ENCODE measurements at places on chromosomes 7 and 10.

- no peak for DNase-seq
Observed at GRCh38 chr10:118977835-118978234, 51.7 kb upstream of the NANOS1 start.

GRCh38 chr7:152673897-152674296 is 2.0 kb downstream of the XRCC2 start:
- peak; percentile 48 for DNase-seq

DNA sequence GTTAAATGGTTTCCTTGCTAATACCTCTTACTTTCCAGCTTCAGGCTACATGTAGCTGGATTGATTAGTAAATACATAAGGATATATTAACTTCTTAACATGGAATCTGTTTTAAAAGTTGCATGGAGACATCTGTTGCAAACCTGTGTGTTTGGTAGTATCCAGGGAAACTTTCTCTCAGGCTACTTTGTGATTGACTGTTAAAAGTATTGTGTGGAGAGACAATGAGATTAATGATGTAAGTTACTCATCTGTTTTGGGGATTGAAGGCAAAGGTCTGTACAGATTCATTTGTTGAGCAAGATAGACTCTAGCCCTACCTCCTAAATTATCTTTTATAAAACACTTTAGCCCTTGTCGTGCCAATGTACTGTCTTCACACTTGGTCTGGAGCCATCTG is 6.6 kb downstream of the CREB5 start:
- DNase-seq: no peak

DNA sequence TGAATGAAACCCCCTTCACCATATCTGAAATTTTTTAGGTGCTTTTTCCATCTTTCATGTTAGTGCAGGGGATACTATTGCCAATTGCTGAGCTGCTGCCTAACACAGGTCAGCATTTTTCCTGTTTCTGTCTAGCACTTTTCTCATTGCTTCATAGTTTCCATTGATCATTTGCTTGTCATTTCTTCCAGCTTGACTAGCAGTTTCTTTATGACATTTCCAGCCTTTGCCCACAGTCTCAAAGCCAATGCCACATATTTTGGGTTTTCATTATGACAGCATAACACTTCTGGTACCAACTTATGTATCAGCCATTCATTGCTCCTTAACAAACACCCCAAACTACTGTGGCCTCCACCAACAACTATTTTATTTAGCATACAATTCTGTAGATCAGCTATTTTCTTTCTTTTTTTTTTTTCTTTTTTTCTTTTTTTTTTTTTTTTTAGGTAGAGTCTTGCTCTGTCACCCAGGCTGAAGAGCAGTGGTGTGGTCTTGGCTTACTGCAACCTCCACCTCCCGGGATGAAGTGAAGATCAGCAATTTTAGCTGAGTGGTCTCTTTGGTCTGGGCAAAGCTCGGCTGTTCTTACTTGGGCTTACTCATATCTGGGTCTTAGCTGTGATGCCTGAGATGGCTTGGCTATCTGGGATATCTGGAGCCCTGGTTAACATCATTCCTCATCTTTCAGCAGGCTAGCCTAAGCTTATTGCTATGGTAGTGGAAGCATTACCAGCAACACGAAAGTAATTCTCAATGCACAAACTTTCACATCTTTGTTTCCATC is 102.3 kb downstream of the EPC1 start:
- DNase-seq: no peak

DNA sequence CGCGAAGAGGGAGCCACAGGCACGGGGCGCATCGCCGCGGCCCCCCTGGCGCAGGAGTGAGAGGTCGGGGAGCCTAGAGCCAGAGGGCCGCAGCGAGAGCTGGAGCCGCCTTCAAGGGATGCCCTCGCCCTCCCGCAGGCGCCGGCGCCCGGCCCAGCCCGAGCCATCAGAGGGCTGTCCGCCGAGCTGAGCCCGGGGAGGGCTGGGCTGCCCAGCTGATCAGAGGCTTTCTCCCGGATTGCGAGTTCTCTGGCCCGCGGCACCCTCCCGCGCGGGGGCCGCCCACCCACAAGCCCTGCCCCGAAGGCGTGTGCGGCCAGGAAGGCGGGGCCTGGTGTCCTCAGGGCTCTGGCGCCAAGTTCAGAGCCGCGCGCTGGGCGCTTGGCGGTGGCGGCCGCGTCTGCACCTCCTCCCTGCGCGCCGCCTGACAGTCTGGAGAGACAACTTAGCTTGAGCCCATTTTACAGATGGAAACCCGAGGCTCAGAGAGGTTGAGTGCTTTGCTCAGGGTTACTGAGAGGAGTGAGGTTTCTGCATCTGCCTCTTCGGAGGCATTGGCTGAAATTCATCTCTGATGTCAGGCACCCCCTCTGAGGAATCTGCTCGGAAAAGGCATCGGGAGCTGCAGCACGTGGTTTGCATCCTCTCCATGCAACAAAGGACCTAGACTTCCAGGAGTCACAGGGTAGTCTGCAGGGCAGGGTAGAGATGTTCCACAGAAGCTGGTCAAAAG is 3.8 kb upstream of the ANTXRL start:
- DNase-seq: peak; percentile 50

GRCh38 chr10:48782386-48782785 is 97.7 kb downstream of the WDFY4 start:
- no peak for DNase-seq

GRCh38 chr10:12369982-12370381 is 20.6 kb downstream of the CAMK1D start:
- DNase-seq: no peak

- peak; percentile 43 for DNase-seq
Observed at GRCh38 chr7:157355784-157356511, 19.1 kb downstream of the DNAJB6 start.

DNA sequence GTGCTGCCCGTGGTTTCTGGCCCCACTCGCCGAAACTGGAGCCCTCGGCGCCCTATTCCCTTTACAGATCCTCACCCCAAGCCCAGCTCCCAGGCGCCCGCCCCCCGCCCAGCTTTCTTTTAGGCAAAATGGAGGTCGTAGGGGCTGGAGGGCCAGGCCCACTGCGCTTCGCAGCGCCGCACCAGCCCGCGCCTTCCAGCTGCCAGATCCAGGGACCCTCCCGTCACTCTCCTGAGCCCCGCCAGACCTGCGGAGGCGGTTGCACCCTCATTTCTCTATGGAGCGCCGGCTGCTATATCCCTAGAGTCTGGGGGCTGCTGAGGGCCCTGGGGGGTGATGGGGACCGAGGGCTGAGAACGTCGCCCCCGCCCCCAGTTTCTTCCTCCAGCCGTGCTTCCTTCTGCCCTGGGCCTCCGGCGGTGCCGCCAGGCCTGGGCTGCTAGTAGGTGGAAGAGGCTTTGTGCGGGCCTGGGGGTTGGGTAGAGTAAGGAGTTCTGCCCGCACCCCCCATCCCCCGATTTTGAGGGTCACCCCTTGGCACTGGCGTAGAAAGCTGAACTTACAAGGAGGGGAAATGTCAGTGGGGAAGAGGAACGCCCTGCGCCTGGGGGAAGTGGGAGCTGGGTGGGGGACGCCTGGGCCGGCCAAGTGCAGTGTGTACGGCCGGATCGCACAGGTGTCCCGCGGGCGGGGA is 1.0 kb downstream of the GNB2 start:
- no peak for DNase-seq

DNA sequence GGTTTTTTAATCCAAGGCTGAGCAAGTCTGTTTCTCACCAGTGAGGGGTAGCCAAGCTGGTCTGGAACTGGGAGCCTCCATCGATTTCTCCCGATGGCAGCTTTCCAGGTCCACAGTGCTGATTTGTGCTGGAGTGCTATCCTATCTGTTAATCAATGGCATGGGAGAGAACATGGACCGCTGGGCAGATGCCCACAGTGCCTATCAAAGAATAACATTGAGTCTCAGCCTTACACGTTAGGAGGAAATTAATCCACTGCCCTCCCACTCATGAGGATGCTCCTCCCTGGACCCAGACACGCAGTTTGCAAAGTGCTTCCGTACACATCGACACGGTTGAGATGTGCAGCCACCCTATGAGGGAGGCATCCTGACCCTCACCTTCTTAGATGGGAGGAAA is 36.0 kb upstream of the CUX1 start:
- no peak for DNase-seq

DNA sequence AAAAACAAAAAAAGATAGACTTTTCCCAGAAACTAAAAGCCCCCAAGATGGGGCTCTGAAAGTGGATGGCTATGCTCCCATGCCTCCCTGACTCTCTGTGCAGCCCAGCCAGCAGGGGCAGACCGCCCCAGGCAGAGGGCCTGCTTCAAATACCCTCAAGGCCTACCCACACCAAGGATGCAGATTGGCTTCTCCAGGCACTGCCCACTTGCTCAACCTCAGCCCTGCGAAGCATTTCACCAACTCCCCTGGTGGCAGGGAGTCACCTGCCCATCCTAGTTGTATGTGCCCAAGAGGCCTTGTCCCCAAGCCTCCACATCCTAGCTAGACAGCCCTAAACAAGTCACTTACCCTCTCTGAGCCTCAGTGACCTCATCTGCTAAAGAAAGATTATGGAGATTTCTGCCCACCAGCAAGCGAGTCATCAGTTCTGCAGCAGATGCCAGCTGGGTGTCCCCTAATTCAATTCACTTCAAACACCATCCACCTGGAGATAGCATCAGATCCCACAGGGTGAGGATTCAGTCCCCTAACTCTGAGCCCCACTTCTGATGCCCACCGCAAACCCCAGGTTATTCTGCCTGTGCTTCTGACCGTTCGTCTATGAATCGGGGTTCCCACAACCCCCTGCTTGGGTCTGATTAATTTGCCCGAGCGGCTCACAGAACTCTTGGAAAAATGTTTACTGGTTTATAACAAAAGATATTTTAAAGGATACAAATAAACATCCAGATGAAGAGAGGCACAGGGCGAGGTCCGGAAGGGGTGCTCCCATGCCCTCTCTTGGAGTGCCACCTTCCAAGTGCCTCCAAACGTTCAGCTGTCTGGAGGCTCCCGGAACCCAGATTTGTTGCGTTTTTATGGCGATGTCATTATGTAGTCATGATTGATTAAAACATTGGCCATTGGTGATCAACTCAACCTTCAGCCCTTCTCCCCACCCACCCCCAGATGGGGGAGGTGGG is 18.6 kb upstream of the ZMIZ1 start:
- no peak for DNase-seq

GRCh38 chr7:12754179-12754578 is 66.7 kb downstream of the ARL4A start:
- DNase-seq: no peak

GRCh38 chr10:129258283-129258923 is 208.6 kb upstream of the MGMT start:
- peak; percentile 14 for DNase-seq

DNA sequence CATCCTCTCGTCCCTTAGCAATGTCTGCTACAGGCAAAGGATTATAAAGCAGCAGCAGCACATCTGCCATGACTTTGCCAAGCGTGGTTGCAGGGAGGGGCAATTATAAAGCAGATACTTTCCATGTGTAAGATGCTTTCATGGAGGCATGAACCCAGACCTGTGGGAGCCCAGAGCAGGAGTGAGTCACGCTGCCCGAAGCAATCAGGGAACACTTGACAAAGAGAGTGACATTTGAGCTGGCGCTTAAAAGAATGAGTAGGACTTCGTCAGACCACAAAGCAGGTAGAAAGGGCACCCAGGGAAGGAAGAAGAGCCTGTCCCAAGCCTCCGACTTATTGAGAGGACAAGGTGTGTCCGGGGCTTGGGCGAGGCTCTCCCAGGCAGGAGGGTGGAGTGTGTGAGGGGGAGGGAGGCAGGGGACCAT is 147.2 kb downstream of the MYOF start:
- DNase-seq: no peak

DNA sequence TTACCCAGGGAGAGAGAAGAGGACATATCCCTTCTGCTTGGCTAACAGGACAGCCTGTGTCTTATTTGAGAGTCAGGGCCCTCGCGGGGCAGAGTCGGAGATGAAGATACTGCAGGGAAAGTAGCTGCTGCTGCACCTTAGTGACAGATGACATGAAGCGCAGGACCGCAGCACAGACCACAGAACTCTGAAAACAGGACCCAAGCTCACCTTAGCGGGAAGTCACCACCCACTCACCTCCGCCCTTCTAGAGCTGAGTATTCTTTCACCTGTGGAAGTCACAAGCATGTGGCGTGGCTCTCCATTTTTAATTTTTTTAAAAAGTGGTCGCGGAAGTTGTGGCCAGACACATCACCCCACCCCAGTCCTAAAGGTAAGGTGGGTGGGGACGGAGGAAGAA is 191.4 kb downstream of the FAM107B start:
- DNase-seq: no peak

DNA sequence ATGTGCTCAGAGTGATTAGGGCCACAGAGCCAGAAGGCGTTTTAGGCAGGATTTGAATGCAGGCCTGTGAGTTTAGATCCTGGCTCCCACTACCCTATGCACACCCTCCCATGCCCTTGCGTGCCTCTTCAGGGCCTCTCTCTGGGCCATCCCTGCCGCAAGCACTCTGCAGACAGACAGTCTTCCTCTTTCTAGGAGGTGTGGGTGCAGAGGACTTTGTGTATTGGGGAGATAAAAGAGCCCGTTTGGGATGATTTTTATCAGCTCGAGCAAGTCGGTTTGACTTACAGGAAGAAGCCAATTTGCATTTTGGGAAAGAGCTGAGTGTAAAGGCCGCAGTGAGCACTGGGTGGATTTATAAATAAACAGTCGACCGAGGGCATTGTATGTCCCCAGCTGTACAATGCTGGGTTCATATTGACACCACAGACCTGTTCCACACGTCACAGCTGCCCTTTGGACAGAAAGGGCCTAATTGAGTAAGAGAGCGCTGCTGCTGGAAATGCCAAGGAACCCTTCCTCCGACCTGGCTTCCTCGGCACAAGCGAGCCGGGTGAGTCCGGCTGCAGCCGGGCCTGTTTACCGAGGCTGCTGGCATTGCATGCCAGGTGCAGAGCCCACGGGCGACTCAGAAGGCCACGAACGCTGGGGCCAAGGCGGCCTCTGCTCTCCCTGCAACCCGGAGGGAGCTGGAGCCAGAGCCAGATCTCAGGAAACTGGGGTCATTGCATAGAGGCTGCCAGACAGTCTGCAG is 25.1 kb downstream of the ZMIZ1 start:
- DNase-seq: peak; percentile 75

DNA sequence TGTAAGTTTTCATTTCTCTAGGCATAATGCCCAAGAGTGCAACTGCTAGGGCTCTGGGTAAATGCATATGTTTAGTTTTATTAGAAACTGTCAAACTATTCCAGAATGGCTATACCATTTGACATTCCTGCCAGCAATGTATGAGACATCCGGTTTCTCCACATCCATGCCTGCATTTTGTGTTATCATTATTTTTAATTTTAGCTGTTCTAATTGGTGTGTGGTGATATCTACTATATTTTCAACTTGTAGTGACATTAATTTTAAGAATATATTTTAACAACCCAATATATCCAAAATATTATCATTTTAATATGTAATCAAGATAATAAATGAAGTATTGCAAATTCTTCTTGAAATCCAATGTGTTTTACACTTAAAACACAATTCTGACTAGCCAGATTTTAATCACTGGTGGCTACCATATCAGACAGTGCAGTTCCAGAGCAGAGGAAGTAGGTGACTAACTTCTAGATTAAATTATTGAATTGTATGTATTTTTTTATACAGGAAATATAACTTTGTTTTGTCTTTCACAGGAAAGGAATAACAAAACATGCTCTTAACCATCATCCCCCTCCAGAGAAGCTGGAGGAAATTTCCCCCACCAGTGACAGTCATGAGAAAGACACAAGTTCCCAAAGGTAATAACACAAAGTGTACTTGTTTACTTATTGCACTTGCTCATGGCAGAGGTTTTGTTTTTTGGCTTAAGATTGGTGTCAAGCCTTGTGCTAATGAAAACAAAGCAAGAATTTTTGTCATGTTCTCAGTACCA is 6.4 kb downstream of the FAM149B1 start:
- DNase-seq: no peak

All from fibroblast of lung (primary cell).